M059J (cell line): ENCODE measurements at places on chromosomes 6 and 20. TPM values are rescaled to one million over a fixed set of nuclear protein-coding genes. Genes with fewer than 3 reads are reported as not detected.

Gene SNX21
- 35.1 and 35.8 TPM in 2 replicates for total RNA-seq

DNA sequence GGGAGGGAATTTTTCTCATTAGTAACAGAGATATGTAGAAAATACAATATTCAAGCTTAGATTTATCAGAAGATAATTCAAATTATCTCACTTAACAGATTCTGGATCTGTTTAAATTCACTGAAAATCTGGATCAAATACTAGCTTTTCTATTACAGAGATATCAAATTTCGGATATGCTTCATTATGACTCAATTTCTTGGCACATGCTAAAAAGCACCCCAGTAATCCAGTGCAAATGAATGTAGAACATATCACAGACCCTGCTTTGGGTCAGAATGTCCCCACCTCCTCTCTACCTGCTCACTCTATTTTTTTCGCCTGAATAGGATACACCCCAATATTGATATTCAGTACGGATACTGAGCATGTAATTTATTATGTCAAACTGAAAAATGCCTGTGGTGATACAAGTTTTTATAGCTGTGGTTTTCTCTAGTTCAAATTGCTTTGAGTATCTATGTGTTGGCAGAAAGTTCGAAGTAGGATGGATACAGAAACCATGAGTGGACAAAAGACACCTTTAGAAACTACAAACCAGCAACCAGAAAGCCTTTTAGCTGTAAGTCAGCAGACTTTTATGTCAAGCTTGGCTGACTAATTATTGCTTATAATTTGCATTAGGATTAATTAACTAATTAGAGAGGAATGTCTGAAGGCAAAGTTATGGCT is 290.0 kb downstream of the TFAP2B start:
- DNase-seq: peak; percentile 80

DNA sequence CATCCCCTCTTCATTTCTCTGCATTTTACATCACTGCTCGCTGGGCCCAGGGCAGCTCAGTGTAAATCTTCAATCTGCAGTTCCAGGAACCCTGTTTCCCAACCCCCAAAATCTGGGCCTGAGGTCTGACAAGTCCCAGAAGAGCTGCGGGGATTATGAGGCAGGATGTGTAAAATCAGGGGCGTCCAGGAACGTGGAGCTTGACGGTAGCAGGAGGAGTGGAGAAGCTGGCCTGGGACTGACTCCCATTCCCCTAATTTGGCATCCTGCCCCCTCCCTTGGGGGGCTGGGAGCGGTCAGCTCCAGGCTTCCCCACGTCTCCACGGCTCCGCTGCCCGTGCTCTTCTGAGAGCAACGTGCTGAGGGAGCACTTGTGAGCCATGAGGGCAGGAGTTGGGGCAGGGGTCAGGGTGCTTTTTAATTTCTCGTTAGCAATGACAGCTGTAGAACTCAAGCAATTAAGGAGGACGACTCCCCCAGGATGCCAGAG is 23.4 kb upstream of the VEGFA start:
- DNase-seq: no peak

- peak; percentile 73 for DNase-seq
Observed at GRCh38 chr6:75296811-75297779, 12.5 kb upstream of the TMEM30A start.

DNA sequence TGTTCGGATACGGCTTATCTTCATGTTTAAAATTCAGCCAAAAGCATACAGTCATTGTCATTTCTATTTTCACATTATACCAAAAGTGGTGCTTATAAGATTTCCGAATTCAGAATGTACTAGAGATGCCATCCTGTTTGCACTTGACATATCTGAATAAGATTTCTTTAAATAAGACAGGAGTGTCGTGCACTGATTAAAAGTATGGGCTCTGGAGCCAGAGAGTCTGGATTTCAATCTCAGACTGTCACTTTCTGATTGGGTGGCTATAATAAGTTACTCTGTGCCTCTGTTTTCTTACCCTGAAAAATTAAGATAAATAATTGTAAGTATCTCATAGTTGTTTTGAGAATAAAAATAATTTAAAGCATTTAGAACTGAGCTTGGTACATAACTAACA is 92.8 kb downstream of the RWDD2A start:
- no peak for DNase-seq

Gene HDAC2
- total RNA-seq: 82.7 and 173 TPM in 2 replicates

Gene DEFB118
- not detected in 2 replicates for total RNA-seq

- no peak for DNase-seq
Observed at GRCh38 chr6:96621983-96622382, 59.1 kb downstream of the FHL5 start.

DNA sequence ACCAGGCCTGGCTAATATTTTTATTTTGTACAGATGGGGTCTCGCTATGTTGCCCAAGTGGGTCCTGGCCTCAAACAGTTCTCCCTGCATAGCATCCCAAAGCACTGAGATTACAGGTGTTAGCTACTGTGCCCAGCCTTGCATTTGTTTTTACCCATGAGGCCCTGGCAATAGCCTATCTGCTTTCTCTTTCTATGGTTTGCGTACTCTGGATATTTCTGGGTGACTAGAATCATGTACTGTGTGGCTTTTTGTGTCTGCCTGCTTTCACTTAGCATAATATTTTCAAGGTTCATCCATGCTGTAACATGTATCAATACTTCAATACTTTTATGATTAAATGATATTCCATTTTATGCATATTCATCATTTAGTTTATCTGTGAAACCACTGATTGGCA is 451.7 kb downstream of the GRIK2 start:
- DNase-seq: no peak

- no peak for DNase-seq
Observed at GRCh38 chr6:169850746-169851145, 99.3 kb downstream of the ERMARD start.

GRCh38 chr6:82178077-82178758 is 69.3 kb downstream of the IBTK start:
- DNase-seq: peak; percentile 39

- no peak for DNase-seq
Observed at GRCh38 chr6:31727717-31728671, 1.1 kb downstream of the DDAH2 start.

GRCh38 chr6:159056003-159056402 is 11.2 kb upstream of the TAGAP start:
- DNase-seq: no peak

Gene GSTA3
- total RNA-seq: 0.27 and 2.4 TPM in 2 replicates

Gene SYNJ2
- total RNA-seq: 40.3 and 50.4 TPM in 2 replicates

DNA sequence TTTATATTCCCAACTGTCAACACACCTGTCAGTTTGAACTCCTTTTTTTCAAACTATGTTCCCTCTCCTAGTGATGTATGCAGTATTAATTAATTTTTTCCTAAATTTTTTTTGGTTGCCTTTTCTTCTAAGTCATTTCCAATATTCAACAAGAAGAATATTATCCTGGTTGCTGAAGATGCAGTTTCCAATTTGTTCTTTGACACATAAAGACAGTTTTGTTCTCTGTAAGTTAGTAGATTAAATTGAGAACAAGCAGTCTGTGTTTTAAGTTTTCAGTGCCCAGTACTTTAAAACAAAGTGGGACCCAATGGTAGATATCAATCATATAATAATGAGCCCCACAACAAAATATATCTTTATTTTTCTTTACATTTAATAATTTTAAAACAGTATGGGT is 47.3 kb downstream of the GJA1 start:
- no peak for DNase-seq

GRCh38 chr20:4713401-4713800 is 8.3 kb upstream of the PRND start:
- DNase-seq: peak; percentile 92

DNA sequence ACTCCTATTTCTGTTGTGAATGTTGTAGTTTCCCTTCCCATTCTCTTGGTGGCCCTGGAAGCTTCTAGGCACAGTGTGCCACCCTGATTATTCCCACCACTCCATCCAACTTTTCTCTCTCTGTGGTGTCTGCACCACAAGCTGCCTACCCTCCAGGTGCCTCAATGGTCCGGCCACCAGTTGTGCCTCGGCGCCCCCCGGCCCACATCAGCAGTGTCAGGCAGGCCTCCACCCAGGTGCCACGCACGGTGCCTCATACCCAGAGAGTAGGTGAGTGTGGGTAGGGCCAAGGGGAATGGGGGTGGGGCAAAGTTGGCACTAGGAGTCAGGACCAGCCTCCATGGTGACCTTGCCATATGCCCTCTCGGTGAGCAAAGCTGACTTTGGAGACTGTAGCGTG is 23.1 kb downstream of the PABPC1L start:
- DNase-seq: no peak

GRCh38 chr20:18188434-18188833 is 50.8 kb downstream of the KAT14 start:
- DNase-seq: no peak
